MV-4-11 (cell line): ENCODE measurements at places on chromosomes 12 and 14.
A peak's percentile ranks its signal among the peaks of the same experiment; 100 is the strongest.

DNA sequence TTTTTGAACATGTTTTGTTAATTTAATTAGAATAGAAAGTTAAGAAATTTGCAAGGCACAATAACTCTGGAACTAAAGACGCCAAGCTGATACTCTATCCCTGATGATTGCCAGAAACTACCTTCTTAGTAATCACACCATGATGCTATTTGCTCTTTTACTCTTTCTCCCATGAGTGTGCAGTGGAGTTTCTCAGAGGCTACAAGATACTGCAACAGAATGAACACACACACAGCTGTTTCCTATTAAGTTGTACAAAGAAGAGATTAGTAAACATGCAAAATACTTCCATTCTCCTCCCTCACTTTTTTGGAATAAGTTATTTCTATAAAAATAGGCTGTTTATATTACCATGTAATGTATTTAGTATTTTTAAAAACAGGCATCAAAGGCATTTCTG is 1367.5 kb downstream of the AACS start:
- no peak for DNase-seq

DNA sequence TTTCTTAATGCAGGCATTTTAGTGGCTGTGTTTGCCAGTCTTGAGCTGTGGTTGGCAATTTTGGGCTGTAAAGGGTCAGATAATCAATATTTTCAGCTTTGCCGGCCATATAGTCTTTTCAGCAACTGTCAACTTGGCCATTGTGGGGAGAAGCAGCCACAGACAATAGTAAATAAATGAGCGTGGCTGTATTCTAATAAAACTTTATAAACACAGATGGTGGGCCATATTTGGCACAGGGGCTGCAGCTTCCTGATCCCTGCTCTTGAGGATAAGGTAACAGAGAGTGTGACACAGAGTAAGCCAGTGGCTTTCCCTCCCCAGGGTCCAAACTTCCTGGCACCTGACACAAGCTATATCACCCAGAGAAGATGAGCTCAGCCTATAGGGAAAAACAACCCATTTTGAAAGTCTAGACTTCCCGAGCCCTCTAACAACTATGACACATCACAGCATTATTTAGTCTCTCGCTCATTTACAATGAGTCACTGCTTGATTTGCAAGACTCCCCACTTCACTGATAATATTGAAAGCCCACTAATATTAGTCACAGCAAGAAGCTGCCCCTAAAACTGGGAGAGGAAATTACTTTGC is 163.1 kb upstream of the TMPO start:
- no peak for DNase-seq

GRCh38 chr12:119011231-119011630 is 29.9 kb downstream of the SRRM4 start:
- no peak for DNase-seq

DNA sequence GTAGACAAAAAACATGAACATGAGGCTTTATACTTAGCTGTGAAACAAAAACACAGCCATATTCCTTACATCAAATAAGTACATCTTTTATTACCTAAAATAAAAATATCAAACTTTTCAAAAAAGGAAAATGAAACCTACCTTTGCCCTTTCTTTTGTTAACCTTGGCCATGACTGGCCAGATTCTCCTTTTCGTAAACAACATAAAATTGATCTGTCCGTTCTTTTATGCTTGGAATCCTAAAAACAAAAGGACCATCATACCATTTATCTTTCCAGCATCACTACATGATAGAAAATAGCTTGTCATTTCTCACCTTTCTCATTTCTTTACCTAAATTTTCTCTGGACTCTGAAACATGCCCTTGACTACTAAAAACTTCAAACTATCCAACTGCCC is 16.5 kb downstream of the PTGES3 start:
- no peak for DNase-seq

DNA sequence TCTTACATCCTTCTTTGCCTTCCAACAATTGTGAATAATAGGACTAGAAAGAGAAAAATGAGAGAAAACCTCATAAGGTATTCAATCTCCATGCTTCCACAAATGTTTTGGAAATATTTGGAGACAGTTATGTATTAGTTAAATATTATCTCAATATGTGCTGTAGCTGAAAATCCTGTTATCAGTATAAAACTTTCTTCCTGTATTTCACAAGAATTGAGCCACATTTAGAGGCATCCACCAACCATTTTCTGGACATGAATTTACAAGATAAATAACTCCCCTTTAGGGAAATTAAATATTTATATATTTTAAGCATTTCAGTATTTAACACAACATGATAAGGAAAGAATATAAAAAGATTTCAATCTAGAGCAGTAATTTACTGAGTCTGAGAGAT is 200.3 kb downstream of the GPHN start:
- DNase-seq = no peak

DNA sequence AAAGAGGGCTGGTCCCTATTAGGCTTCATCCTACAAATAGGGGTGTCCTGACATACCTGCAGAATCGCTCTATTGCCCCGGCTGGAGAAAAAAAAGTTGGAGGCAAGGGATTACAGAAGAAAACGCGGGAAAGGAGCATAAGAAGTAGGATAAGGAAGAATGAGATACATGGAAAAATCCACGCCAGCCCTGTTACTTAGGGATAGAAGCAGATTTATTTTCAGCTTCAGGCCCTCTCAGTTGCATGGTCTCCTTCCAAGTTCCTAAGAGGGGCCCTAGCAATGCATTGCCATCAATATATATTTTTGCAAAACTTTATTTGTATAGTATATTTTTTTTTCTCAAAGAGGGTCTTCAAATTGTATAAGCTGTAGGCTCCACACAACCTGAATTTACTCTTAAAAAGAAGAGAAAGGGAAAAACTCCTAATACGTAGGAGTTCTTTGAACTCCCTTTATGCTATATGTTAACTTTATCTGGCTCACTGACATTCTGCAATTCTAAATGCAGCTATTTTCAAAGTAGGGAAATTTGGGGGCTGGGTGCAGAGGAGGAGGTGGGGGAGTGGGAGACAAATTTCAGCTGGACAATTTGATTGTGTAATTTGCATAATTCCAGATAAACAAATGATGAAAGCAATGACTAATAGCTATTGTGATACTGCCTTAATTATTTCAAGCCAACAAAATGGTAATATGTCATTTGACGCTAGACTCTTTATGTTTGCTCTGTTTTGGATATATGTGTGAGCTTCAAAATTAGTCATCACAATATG is 137.7 kb upstream of the TRHDE start:
- no peak for DNase-seq

DNA sequence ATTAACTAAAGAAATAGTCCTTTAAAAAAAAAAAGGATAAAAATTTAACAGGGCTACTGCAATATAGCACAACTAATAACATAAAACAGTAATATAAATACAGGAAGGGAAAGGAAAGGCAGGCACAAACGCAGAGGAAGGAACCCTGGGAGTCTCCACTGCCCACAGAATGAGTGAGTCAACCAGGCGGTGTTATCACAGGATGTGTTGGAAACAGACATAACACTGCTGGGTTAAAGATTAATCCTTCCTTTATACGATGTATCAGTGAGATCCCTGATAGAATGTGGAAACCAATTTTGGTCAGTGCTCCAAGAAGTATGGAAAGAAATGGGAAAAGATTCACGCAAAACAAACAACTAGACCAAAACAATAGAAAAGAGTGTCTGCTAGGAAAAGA is 47.9 kb downstream of the FGD6 start:
- DNase-seq = peak; percentile 15

GRCh38 chr14:66248256-66248655 is 237.9 kb upstream of the CCDC196 start:
- no peak for DNase-seq

DNA sequence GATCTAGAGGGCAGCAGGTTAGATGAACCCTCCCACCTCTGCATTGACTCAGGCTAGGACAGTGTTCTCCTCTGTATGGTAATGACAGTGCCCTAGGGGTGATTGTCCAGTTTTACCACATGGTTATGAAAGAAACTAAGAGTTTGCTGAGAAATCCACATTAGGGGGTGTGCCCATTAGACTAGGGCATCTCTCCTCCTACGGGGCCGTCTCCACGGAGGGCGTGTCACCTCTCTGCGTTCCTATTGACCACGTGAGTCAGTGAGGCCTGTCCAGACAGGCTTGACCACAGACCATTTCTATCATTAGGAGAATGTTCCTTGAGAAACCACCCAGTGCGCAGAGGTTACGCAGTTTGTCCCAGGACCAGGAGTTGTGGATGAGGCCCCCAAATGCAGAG is 8.3 kb downstream of the MVK start:
- no peak for DNase-seq

- no peak for DNase-seq
Measured at GRCh38 chr12:92332552-92332951, 186.9 kb upstream of the BTG1 start.

DNA sequence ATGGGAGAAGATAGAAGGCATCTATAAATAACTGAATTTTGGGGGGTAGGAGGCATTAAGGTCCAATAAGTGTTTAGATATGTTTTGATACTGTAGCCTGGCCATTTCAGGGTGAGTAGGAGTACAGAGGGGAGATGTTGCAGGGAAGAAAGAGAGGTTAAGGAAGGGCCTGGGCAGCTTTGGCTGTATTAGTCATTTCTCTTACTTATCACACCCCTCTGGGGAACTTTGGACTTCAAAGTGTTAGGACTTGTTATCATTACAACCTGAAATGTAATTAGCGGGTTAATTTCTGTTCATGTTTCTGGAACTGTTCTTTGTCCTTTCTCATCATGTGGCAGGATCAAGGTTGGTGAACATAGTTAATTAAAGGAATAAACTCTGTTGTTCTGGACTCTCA is 40.3 kb downstream of the SUSD6 start:
- DNase-seq = no peak

GRCh38 chr12:67524861-67525616 is 123.5 kb upstream of the DYRK2 start:
- DNase-seq = no peak

- DNase-seq = no peak
Measured at GRCh38 chr12:101599771-101600484, 5.2 kb downstream of the MYBPC1 start.

DNA sequence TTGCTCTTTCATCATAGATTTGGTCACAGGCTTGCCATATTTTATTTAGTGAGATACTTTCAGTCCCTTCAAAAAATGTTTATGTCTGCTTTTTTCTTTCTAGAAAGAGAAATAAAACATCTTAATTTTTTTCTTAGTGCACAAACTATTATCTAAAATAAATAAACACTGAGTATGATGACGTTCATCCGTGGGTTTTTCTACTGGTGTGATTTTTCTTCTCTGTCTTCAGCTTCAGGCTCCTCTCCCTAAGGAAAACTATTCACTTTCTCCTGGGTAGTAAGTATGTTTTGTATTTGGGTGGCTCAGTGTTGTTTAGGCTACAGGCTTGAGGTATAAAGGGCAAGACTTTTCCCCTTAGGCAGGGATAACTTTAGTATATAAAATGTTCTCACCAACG is 154.7 kb downstream of the DACT1 start:
- no peak for DNase-seq

DNA sequence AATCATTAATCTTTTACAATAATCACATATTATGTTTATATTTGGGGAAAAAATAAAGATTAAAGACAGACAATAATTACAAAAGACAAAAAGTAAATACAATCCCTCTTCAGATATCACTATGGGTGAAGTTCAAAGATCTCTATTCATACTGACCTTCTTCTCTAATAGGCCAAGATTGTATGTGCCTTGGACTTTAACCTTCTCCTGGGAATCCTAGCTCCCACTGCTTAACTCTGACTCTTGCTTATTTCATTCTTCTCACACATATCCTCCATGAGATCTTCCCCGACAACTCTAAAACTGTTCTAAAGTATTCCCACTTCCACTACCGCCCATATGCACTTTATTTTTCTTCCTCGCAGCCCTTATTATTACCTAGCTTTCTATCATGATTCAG is 83.8 kb downstream of the EEA1 start:
- no peak for DNase-seq

- no peak for DNase-seq
Measured at GRCh38 chr12:2432856-2433255, 361.9 kb upstream of the FKBP4 start.

- DNase-seq = no peak
Measured at GRCh38 chr14:93736378-93737014, 51.8 kb downstream of the PRIMA1 start.

GRCh38 chr12:6852651-6853354 is 853 bp downstream of the USP5 start:
- no peak for DNase-seq

DNA sequence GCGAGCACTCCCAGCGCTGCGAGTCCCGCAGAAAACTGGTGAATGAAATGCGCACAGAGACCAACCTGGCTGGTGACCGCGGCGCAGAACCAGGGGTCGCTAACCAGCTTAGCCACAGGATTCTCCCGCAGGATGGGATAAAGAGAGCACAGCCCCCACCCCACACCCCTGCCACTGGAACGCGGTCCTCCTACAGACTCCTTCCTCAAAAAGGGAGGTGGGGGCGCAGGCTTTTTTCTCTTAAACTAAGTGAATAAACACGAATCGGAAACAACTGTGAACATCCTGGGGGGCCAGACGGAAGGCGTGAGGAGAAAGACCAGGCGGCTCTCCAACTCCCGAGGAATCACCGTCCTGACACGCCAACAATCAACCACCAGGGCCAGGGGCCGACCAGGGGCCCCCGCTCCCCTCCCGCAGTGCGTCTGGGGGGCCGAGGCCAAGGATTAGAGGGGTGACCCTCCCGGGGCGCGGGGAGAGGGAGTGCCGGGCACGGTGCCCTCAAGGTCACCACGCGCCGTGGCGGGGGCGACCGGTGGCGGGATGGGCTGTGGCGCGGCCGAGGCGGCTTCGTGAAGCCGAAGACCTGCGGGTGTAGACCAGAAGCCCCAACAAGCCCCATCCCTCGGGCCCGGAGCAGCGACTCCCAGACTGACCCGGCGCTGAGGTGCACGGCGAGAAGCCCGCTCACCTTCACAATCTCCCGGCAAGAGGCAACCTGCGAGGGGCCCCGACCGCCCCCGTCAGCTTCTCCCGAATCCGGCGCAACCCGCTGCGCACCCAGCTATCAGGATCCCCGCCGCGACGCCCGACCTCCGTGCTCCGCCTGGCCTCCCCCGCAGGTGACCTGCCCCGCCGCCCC is 704 bp downstream of the ATP2B1 start:
- DNase-seq = no peak

DNA sequence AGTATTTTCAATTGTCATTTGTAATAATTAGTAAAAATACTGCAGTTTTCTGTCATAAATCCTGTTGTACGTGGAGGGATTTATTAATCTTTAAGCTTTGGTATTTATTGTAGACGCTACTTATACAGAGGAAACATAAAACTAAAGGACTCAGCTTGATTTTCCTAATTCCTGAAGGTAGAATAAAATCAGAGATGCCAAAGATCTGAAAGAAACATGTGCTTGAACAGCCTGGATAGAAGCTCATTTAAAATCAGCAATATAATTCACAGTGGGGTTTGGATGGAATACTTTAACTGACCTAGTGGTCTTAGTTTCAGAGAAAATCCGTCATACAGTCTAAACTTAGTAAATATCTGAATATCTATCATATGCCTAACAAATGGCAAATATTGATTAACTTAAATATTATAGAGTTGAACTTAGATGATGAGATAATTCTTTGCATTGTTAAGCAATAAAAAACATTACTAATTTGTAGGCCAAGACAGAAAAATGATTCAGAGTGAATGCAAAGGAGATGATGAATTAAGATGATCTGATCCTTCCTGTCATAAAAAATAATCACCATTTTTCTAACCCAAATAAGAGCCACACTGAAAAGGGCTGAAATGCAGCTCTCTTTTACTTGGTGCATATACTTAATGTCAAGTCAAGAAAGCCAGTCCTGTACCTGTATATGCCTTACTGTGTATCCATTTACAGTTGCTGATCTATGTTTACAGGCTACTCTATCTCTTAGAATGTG is 397.1 kb upstream of the DCN start:
- DNase-seq = no peak
